ENCODE measurements at places on chromosomes 11 and 22.

GRCh38 chr11:71246559-71246958 lies 5.8 kb downstream of the SHANK2 start:
- peak; percentile 28 for DNase-seq

DNA sequence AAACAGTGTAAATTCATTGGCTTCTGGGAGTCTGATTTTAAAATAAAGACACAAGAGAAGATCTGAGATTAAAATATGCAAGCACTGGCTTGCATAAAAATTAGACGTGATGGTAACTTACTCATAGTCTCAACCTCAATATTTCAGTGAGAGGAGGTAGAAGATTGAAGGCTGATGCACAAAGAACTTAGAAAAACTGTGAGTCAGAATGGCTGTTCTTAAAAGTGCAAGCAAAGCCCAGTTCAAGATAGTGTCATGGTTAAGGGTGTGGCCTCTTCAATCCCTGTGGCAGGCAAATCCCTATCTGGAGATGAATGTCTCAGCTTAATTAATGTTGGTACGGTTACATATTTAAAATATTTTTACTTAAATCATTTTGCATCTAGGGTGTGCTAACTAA lies 33.6 kb upstream of the FIBIN start:
- DNase-seq: no peak

DNA sequence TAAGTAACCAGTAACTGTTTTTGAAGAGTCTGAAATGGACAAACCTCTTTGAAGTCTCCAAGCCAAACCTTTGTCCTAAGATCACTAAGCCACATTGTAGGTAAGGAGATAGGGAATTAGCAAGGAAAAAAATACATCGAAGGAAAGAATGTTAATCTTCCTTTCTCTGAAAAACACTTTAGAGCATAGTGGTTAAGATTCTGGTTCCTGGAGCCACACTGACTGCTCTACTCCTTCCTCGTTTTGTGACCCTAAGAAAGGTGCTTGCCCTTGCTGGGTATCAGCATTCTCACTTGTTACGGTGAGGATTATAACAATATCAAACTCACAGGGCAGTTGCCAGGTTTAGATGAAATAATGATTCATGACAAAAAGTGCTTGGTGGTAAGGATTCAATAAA lies 104.0 kb downstream of the SIK3 start:
- DNase-seq: no peak

GRCh38 chr22:30790366-30790765 lies 95.7 kb downstream of the OSBP2 start:
- no peak for DNase-seq

DNA sequence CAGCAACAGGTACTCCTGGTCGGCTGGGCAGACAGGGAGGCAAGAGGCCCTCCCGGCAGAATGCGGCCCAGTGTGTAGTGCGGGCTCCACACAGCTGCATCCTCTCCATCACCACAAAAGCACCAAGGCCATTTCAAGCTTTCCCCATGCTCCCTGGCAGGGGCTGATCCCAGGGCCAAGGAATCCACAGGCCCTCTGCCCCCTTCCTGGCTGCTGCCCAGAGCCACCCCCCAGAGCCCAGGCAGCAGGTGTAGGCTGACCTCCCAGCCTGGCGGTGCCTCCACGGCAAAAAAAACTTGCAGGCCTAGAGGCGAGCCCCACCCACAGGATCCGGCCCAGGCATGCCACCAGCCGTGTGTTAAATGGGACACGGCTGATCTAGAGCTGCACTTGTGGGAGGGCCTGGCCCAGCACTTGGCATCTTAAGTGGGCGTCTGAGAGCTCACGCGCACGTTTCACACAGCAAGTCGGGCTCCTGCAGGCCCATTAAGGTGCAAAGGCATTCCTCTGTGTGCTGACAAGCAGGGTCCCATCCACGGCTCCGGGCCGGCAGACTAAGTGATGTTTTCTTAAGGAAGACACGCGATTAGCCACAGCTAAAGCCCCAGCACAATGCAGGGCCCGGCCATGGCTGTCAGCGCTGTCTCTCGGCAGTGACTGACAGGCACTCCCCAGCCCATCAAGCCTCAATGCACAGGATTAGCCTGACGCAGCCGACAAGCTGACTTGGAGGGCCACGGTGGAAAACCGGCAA lies 19.8 kb upstream of the GNB1L start:
- no peak for DNase-seq

DNA sequence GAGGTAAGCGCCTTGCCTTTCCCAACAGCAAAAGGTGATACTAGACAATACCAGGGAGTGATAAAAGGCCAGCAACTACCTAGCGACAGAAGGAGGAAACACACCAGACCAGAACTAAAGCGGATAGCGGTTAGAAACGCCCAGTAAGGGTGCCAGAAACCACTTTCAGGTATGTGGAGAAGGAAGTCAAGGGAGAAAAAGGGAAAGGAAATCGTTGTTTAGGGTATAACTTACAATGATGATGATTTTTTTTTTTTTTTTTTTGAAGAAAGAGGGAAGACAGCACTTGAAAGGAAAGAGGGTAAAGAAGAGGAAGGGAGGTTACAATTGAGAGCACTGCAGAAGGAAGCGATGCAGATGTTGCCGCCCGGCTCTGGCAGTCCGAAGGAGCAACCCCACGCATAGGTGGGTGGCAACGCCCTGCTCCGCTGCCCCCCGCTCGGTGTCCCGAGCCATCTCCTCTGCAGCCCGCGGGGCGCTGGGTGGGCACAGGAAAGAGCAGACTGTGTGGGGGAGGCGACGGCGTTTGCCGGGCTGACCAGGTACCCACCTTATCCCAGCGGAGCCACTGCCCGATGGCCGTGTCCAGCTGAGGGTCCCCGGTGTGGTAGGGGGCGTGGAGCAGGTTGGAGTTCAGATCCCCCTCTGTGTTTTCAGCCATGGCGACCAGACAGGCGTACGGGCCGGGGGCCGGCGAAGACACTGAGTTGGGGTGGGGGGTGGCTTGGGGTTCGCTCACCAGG lies 561 bp downstream of the PGM2L1 start:
- no peak for DNase-seq

GRCh38 chr11:40434926-40435325 lies 1024.5 kb downstream of the LRRC4C start:
- no peak for DNase-seq

- DNase-seq: no peak
Observed at GRCh38 chr22:30310881-30311771, 15.6 kb downstream of the TBC1D10A start.

GRCh38 chr22:49544286-49544685 lies 283.4 kb downstream of the BRD1 start:
- no peak for DNase-seq

GRCh38 chr11:134560066-134560465 lies 148.0 kb upstream of the B3GAT1 start:
- DNase-seq: peak; percentile 47

GRCh38 chr11:44430140-44430539 lies 120.2 kb upstream of the ALX4 start:
- DNase-seq: no peak

DNA sequence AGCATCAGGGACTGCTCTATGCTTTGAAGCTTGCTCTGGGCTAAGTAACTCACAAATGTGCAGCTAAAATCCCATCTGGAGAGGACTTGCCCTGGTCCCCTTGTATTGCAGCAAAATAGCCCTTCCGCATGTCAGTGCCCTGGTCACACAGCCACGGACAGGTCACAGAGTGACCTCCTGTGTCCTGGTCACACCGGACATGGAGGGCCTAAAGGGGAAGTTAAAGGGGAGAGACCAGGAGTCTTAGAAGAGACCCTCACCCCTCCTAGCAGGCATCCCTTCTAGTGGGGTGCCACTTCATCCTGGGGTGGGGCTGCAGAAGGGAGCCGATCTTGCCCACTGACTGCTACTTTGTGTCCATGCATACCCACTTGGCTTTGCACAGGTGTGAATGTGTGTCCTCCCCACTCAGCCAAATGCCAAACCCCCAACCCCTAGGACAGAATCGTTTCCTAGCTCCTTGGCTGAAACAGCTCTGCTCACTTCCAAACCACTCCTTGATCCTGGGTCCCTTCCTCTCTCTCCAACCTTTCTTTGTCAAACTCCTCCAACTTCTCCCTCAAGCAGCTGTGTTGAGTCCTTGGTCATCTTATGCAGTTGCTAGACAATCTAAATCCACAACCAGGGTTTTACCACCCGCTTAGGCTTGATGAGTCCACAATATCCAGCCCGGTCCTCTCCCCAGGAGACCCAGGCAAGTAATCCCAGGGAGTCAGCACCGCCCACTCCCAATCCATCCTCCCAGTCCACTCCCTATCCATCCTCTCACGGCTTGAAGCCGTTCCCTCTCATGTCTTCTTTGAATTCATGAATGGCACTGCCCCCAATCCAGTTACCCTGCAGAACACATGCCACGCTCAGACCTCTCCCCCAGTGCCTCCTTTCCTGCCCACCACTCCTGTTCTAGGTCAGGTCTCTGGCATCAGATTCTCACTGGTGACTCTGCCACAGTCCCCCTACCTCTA lies 3.3 kb upstream of the FXYD6 start:
- peak; percentile 22 for DNase-seq

DNA sequence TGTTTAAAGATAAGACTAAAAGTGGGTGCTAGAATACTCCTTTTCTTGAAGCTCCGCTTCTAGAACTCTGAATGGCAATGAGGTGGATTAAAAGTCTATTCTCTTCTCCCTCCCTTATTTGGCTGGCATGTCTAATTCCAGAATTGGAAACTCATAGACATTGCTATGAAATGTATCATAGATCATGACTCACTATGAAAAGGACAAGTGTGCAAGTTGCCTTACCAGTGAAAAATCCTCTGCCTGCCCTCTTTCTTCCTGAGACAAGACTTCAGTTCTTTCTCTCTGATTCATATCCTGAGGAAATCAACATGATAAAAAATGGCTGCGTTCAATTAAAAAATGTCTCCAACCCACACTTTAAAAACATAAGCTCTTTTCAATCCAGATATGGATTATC lies 73.2 kb upstream of the BLID start:
- DNase-seq: no peak

GRCh38 chr22:48755059-48755949 lies 1072.4 kb downstream of the BRD1 start:
- DNase-seq: no peak

DNA sequence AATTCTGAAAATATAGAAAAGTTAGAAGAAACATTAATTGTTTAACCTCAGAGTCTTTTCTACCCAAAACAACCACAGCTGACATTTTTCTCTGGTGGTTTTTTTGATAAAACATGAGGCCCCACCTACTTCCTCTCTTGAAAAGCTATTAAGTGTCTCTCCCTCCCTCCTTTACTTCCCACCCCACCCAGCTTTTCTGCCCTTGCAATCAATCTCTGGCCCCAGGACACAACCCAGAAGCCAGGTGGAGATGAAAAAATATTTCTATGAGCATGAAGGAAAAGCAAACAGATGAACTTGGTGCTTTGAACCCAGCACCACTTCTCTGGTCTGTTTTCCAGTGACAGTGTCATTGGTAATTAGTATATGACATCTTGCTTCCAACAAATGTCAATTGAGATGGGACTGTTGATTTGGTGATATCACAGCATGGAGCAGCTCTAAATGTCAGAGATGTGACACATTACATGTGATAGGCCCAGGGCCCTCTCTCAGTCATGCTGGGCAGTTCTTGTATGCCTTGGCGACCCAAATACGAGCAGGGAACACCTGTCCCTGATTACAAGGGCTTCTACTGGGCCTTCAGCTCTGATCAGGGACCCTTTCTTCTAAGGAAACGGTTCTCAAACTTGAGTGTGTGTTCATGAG lies 23.9 kb upstream of the TMPRSS13 start:
- DNase-seq: no peak

GRCh38 chr11:102840018-102840417 lies 3.4 kb downstream of the MMP3 start:
- DNase-seq: no peak

DNA sequence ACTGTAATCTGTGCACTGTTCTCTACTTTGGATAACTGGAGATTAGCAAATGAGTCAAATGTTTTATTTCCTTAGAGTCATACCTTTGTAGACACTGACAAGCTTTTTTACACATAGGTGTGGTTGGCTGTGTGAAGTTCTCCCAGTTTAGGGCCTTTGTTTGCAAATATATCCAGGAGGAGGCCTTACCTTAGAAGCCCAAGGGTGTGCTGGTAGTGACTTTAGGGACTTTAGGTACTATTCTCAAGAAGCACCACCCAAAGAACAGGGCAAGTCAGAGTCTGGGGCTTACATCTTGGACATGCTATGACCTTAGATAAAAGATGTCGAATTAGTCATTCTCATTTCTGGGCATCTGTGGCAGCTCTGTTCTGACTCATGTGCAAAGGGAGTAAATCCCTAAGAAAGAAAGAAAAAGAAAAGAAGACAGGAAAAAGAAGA lies 4.8 kb upstream of the FAR1 start:
- DNase-seq: no peak

GRCh38 chr11:64064374-64065140 lies 28.8 kb downstream of the FLRT1 start:
- DNase-seq: no peak

DNA sequence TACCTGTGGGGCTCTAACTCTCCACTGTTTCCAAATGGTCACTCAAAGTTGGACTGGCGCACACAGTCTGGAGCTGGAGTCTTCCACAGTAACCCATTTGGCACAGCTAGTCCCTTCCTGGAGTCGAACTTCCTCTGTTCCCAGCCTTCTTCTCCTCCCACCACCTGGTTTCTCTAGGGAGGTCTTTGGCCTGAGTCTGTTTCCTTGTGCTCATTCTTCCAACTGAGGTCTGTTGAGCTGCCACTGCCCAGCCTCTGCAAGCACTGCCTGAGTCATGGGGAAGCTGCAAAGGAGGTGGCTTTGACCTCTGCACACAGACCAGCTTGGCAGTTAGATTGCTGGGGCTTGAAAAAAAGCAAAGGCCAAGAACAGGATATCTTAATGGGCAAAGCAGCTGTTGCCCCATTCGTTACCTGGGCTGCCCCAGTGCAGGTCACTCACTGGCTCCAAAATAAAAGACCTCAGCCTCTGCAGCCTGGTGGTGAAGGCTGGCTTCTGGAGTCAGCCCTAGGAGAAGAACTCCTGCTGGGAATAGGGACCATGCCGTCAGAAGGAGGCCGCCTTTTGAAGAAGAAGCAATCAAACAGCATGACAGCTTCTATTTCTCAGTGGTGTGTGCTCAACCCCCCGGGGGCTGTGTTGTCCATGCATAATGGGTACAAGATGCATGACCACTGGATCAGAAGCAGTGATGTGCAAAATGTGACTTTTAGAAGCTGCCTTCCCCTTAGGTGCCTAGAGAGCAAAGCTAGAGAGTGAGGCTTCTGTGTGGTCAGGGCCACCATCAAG lies 3.0 kb downstream of the ADAMTS15 start:
- no peak for DNase-seq

DNA sequence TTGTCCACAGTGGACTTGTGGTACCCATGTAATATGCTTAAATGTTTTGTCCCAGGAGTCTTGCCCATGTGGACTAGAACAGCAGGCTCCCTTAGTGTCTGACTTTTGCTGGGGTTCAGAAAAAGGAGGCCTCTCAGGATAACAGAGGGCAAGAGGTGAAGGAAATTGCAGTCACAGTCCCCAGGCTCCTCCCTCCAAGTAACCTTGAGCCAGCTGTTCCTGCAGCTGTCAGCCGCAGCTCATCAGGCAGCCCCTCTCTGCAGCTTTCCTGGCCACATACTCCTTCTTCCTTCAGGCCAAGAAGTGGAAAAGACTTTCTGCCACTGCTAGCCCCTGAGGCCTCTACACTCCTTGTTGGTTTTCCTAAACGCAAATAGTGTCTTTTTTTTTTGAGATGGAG lies 6.3 kb upstream of the MYO18B start:
- DNase-seq: no peak
